Activated CD4-positive, alpha-beta T cell treated with anti-CD3 and anti-CD28 coated beads for 1 hour (primary cell): ENCODE measurements at places on chromosomes 11 and 22.

- DNase-seq = no peak
Measured at GRCh38 chr22:40976866-40977700, 25.9 kb downstream of the RBX1 start.

DNA sequence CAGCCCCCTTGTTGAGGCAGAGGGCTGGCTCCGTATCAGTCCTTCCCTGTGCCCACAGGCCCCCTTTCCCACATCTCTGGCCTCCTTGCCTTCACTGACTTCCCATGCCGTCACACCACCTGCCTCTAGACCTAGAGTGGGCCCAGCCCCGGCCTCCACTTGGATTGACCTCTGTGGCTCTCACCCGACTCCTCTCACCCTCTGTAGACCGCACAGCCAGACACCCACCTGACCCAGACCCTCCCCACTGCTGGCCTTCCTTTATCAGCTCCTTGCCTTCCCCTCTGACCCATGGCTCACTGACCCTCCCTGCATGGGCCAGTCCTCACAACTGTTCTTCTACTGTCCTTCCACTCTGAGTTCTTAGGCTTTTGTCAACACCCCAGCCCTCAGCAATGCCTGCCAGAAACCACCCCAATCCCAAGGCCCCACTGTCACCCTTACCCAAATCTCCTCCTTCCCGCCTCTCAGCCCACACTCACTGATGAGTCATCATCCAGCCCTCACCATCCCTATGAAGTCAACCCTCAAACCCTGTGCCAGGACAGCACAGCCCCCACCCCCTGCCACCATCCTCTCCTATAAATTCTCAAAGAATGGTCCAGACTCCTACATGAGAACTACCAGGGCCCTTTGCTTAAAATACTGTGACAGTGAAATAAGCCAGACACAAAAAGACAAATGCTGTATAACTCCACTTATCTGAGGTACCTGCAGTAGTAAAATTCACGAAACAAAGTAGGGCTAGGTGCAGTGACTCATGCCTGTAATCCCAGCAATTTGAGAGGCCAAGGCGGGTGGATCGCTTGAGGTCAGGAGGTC is 53.4 kb downstream of the SCGB1A1 start:
- no peak for DNase-seq

DNA sequence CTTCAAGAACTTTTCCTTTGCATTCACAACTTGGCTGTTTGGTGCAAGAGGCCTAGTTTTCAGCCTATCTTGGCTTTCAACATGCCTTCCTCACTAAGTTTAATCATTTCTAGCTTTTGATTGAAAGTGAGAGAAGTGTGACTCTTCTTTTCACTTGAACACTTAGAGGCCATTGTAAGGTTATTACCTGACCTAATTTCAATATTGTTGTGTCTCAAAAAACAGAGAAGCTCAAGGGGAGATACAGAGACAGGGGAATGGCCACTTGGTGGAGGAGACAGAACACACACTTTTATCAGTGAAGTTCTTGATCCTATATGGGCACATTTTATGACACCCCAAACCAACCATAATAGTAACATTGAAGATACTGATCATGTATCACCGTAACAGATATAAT is 532.3 kb downstream of the DLG2 start:
- DNase-seq = no peak

- no peak for DNase-seq
Measured at GRCh38 chr11:57290288-57290687, 34.5 kb downstream of the TNKS1BP1 start.

GRCh38 chr22:47484960-47485569 is 722.6 kb downstream of the TBC1D22A start:
- no peak for DNase-seq

DNA sequence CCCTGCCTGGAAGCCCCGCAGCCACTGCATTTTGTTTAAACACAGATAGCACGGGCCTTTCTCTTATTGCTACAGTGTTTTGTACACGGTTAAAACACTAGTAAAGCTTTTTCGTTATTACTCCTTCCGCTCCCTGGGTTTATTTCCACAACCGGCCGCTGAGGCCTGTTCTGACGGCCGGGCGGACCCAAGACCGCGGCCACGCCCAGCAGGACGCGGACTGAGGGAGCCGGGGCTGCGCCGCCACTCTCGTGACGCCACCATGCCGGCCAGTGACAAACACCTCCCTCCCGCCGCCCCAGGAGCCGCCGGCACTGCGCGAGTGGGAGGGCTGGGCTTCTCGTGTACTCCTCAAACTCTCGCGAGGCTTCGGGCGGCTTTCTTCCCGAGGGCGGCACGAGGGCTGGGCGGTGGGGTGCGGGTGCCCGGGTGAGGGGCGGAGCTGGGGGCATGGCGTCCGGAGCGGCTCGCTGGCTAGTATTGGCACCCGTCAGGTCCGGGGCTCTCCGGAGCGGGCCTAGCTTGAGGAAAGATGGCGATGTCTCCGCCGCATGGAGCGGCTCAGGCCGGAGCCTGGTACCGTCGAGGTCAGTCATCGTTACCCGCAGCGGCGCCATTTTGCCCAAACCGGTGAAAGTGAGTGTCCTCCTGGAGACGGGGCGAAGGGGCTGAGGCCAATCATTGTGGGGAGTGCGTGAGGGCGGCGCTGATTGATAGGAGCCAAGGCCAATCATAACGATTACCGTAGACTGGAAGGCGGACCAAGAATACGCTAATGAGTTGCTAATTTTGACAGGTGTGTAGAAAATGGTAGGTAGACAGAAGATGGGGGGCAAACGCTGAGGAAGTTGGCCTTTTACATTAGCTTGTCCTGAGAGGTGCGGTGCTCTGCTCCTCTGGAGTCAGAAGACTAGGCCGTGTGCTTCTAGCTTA is at the start of gene SMDT1:
TSS of gene SMDT1 (plus strand) at position 382 of the 933 bp plus-strand sequence. CDS start at position 451, 69 bp downstream.
- DNase-seq = peak; percentile 98

DNA sequence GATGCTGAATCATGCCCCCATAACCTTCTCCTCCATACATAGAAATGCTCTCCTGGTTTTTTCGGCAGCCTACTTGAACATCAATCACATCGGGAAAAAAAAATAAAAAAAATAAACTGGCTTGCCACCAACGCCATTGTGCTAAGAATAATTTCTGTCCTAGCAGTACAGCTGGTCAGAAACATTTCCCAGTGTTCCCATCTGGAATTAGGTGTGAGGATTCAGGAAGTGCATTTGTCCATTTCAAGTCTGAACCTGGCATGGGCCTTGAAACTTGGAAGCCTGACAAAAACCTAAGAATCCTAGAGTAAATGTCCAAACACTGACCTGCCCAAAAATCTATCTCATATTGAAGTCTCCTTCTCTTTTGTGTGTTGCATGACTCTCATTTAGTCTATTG is 16.6 kb upstream of the NAV2 start:
- no peak for DNase-seq

- DNase-seq = no peak
Measured at GRCh38 chr11:75145196-75145971, 5.5 kb upstream of the SLCO2B1 start.

- DNase-seq = no peak
Measured at GRCh38 chr11:126917531-126918204, 82.9 kb downstream of the KIRREL3 start.

DNA sequence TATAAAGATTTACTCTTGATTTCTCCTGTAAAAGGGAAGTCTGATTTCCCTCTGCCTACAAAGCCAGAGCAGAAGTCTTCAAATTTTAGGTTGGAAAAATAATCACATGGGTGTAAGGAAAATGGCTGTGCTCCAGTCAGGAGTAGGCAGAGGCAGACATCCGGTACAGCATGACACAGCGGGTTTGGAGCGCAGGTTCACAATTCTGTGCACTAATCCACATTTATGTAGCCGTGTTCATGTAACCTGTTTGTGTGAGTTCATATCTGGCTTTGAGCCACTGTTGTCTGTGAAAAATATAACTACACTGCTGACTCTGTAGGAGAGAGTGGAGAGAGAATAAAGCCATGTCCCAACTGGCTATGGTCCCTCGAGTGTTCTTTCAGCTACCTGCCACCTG is 248.0 kb downstream of the CASP12 start:
- no peak for DNase-seq

DNA sequence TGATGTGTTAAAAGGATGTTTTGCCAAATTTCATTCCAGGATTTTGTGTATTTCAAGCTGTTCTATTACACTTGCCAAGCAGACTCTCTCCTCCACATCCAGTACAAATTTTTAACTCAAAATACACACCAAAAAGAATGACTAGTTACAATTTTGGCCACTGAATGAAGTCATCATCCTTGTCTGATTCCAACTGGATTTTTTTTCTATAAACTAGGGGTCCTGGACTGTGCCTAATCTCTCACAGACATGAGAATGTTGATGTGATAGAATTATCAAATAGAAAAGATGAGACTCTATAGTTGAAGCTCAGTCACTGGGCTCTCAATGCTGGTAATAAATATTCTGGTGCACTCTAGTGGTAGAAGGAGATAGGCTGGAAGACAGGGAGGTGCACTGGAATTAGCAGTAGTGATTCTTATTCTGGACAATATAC is 85.8 kb downstream of the FANCF start:
- DNase-seq = no peak

DNA sequence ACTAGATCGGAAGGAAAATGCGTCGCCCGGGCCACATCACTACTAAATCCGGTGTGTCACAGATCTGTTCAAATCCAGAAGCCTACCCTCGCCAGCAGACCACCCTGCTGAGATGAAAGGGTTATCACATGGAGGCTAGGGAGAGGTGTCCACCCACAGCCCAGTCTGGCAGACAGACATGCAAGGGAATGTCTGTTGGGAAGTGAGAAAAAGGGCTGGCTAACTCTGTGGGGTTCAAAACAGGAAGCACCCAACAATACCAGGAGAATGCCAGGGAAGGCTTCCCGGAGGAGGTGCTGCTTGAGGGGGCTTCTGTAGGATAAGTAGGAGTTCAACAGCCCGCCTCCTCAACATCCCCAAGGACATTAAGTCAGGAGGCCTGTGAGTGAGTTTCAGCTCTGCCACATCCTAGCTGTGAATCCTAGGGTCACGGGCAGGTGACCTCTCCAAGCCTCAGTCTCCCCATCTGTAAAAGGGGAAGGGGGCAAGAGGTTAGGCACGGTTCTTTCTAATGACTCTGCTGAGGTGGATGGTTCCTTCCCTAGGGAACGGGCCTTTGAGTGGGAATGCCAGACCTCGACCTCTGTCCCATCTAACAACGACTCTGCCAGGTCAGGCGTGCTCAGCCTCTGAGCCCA is 1.1 kb downstream of the TPST2 start:
- no peak for DNase-seq

GRCh38 chr11:69401715-69402114 is 79.7 kb upstream of the LINC01488 start:
- no peak for DNase-seq

DNA sequence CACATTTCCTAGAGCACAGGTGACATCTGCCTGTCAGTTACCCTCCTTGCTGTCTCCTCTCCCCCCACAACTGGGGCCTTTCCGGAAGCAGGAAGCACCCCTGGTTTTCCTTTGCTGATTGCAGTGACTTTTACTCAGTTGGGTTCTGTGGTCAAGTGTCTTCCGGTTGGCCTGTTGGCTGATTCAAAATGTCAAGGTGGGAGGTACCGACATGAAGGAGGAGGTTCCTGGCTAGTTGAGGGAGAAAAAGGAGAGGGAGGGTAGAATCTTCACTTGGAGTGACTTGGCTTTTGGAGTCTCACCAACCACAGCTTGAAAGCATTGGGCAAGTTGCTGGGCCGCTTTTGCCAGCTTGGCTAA is 9.3 kb upstream of the ADAMTS15 start:
- DNase-seq = no peak
